ENCODE measurements at places on chromosomes 6 and 20.

DNA sequence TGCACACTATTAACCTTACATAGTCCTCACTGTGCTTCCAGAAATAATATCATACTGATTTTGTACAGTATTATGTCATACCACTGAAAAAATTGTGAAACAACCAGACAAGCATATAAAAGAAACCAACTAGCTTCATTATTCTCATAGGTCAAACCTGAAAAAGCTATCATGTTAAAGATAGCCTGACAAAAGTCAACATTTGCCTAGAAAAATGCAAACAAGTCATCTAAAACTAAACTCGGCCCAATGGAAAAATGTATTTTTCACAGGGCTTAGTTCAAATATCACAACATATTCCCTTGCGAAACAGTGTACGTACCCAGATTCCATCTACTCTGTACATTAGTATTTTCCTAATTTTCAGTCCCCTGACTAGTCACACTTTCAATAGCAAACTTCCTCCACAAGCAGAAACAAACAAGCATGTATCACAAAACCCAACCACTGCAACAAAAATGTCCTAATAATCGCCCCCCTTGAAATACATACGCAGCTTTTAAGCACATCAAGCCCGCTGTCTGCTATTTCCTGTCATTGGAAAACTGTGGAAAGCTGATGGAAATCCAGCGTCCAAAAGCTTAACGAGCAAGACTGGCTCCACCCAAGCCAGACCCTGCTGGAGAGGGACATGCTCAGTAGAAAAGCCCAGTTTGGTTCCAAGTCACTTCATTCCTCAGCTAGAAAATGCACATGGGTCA lies 93.1 kb downstream of the EPB41L2 start:
- no peak for DNase-seq

GRCh38 chr20:63659370-63659769 lies 1.3 kb downstream of the RTEL1 start:
- DNase-seq = no peak

- DNase-seq = no peak
Observed at GRCh38 chr6:17972978-17973622, 14.3 kb downstream of the KIF13A start.

- peak; percentile 96 for DNase-seq
Observed at GRCh38 chr6:63352544-63353285, 32.9 kb upstream of the LGSN start.

- no peak for DNase-seq
Observed at GRCh38 chr6:111776236-111777221, 96.7 kb downstream of the FYN start.

DNA sequence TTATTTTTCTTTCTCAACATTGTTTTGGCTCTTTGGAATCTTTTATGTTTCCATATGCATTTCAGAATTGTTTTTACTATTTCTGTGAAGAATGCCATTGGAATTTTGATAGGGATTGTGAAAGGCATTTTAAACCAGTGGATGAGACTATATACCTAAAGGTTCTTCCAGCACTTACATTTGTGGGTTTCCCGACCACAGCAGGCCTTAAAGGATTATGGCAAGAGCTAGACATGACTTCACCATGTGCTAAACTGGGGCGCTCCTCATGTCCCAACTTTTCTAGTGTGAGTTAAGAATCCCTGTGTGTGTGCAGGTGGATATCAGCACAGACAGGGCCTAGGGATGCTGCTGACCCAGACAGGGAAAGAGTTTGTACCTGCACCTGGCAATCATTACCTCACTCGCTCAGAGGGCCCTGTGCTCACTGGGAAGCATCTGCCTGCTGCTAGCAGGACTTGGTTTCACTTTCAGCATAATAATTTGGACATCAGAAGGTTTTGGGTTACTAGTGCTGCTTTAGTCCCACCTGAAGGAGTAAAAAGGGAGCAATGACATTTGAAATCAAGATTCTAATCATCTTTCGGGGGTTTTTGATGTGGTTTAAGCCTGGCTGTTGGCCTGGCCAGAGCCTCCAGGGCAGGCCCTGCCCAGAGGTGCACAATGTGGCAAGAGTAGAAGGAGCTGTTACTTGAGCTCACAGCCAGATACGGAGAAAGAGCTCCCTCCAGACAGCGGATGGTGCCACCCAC lies 137.1 kb downstream of the CDC5L start:
- DNase-seq = no peak

DNA sequence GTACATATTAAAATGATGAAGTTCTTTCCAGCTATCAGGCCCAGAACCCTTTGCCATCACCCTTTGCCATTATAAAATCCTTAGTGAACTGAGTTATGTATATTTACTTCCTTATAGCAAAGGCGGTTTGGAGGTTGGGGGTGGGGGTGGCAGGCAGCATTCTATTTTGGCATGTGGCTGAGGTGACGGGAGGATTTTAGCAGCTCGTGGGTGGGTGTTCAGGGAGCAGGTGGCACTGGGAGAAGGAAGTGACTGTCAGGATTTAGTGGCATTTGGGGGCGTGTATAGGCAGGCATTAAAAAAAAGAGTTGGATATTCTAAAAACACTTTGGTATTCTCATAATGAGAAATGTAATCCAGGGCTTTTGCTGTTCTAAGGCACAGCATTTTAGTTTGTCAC lies 150.7 kb downstream of the RIMS1 start:
- DNase-seq = no peak

DNA sequence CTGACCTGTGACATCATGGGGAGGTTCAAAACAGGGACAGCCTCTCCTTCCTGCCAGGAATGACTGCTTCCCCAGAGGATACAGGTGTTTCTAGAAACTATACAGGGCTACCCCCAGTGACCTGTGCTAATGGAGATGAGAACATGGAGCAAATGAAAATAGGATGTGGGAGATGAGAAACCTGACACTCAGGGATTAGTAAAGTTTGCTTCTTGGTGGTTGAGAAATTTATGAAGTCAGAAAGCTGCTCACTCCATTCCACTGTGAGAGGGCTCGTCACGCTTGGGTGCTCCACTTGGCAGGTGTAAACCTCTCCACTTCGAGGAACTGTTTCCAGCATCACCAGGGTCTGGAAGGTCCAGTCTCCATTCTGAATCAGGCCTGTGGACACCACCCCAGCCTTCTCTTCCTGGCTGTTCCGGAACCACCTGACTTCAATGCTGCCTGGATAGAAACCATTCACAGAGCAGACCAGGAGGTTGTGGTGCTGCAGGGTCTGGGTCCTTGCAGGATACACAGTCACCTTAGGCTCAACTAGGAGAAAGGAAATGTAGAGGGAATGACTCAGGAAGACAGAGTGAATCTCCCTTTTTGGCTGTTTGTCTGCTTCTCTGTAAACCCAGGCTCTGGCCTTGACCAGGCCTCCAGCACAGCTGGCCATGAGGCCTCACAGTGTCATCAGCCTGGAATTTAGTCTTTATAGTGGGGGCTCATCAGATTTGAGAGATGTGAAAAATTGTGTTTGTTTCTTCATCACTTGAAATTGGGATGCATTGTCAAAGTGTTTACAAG lies 10.8 kb downstream of the HLA-DRB5 start:
- DNase-seq = no peak

DNA sequence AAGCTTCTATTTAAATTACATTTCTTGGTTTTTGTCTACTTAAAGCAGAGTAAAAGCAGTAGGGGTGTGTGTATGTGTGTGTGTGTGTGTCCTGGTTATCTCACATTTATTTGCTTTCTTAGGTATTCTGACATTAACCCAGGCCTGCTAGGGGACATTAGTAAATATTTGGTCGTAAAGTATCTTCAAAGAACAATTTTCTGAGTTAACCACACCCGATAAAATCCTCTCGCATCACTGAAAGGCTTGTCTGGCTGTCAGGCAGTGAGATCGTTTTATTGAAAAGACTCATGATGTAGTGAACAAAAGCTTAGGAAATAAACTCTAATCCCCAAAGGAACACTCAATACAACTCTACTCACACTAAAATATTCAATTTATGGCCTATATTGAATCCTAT lies 77.9 kb downstream of the ZNF217 start:
- no peak for DNase-seq

- no peak for DNase-seq
Observed at GRCh38 chr6:118894425-118895260, 691 bp downstream of the ASF1A start.

GRCh38 chr6:116004841-116005815 lies 55.6 kb downstream of the FRK start:
- no peak for DNase-seq

- DNase-seq = no peak
Observed at GRCh38 chr6:152004036-152004566, 196.6 kb downstream of the ESR1 start.

GRCh38 chr20:41408156-41408794 lies 41.7 kb upstream of the EMILIN3 start:
- peak; percentile 21 for DNase-seq

- no peak for DNase-seq
Observed at GRCh38 chr6:138546733-138547185, 47.5 kb upstream of the NHSL1 start.

- DNase-seq = no peak
Observed at GRCh38 chr6:30497714-30498113, 8.4 kb downstream of the HLA-E start.

DNA sequence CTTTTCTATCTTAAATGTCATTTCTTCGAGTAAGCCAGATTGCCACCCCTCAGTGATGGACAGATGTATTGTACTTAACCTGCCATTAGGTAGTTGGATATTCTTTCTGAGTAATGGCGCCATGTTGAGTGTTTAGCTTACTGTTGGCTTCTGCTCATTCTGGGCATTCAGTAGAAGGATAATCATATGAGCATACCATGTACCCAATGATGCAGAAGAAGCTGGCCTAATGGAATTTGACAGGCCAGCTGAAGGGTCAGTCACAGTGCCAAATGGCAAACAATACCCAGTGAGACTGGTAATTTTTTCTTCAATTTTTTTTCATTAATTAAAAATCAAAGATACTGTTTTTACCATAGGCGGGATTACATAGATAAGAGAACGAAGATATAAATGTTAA lies 1010.8 kb upstream of the EYS start:
- DNase-seq = no peak

GRCh38 chr20:43558412-43559146 lies at the start of gene SGK2:
Gene SGK2, plus strand, starts transcription at chr20:43559027. Its CDS starts 7,469 bp downstream, at chr20:43566496.
- DNase-seq = no peak

DNA sequence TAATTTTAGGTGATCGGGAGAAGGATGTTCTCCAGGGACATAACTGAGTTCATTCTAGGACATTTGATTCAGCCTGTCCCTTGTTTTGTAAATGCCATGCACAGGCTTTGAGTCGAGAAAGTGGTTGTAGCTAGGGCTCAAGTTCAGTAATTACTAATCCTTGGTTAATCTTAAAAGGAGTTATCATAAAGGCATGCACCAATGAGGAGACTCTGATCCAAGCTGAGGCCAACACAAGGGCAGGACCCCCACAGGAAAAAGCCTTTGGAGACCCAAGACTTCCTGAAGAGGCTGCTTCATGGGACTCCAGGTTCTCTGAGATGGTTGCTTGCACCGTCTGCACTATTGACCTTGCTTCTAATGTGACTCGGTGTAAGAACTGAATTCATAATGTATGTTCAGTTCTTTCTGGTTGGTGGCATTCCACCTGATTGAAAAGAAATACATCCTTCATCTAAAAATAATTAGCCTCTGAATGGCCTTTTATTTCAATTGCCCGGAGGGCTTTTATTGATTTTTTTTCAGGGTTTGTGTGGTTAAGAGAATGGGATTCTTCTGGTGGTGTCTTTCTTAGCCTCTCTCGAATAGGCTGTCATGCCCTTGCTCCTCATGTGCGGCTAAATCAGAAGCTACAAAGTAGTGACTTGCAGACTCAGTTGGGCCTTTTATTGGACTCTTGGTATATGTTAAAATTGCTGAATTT lies 201.7 kb upstream of the PLCB4 start:
- no peak for DNase-seq

DNA sequence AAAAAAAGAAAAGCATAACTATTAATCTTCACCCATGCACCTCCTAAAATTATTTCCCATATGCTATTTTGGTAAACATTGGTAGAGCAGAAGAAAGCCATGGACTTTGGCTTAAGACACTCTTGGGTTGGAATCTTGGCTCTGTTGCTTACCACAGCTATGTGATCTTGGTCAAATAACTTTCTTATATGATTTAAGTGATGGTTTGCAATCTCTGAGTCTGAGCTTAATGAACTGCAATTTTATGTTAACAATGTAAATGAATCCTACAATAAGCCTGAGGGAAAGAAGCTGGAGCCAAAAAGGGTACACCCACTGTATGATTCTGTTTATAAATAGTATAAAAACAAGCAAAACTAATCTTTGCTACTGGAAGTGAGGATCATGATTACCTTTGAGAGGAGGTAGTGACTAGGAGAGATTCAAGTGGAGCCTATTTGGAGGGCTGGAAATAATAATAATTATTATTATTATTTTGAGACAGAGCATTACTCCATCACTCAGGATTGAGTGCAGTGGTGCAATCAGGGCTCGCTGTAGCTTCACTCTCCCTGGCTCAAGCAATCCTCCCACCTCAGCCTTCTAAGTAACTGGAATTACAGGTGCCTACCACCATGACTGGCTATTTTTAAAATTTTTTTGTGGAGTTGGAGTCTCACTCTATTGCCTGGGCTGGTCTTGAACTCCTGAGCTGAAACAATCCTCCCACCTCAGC lies 34.5 kb downstream of the ABRACL start:
- DNase-seq = no peak

GRCh38 chr6:144006736-144007477 lies 1.2 kb downstream of the PLAGL1 start:
- no peak for DNase-seq

Data from GM12864 (cell line).